Fibroblast of upper back skin (primary cell): ENCODE measurements at places on chromosomes 12 and 14.

DNA sequence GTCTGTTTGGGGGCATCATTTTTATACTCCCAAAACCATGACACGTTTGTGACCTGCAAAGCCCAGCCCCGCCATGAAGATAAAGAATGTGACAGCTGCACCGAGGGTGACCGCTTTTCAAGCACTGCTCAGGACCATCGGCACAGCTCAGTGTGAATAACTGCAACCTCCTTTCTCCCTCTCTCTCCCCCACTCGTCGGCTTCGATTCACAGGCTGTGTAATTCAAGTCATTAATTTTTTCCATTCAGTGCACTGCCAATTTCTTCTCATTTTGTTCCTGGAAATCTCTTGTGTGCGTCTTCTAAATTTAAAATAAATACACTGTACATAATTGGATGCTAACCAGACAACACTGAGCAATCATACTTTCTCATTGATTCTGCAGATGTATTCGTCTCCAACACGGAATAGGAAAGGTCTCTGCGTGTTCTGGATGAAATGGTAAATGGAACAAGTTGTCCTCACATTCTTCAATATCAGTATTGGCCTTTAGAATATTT is 260.8 kb downstream of the TTC8 start:
- DNase-seq: no peak

DNA sequence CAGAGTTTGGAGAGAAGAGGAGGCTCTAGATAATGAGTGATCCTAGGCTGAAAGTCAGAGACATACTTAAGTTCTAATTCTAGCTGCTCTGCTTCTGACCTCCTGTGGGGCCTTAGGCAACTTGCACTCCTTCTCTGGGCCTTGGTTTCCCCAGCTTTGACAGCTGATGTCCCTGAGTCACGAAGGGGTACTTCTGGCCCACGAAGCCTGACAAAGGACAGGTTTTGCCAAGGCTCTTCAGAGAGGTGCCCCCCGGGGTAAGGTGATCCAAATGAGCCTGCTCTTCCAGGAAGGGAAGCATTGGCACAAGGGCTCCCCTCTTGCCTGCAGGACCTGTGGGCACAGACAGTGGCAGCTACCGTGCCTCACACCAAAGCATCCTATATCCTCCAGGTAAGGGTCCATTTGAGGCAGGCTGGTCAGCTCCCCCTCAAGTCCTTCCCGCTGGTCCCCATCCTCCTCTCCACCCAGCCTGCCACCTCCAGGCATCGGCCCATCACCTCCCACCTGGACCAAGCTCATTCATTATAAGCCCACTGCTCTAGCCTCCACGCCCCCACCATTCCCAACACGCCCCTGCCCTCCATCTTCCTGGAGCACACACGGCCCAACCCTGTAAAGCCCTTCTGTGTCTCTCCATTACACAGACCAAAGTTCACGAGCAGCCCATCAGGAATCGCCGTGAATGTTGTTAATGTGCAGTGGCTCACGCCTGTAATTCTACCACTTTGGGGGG is 1.9 kb upstream of the PPP1R13B start:
- no peak for DNase-seq

DNA sequence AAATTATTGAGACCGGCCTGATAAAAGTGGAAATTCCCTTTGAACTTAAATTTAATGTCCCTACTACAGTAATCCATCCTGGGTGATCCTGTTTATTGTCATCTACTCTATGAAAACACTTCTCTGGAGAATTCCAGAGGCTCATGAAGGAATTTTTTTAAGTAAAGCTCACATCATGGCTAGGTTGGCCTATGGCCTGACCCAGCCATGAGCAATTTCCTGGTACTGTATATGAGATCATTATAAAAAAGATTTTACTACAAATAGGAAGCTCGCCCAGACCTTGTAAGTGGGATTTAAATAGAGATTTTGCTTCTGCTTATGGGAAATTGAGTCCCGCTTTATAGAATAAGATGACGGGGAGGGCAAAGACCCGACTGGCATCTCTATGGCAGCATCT is 215.5 kb downstream of the DPF3 start:
- peak; percentile 59 for DNase-seq

DNA sequence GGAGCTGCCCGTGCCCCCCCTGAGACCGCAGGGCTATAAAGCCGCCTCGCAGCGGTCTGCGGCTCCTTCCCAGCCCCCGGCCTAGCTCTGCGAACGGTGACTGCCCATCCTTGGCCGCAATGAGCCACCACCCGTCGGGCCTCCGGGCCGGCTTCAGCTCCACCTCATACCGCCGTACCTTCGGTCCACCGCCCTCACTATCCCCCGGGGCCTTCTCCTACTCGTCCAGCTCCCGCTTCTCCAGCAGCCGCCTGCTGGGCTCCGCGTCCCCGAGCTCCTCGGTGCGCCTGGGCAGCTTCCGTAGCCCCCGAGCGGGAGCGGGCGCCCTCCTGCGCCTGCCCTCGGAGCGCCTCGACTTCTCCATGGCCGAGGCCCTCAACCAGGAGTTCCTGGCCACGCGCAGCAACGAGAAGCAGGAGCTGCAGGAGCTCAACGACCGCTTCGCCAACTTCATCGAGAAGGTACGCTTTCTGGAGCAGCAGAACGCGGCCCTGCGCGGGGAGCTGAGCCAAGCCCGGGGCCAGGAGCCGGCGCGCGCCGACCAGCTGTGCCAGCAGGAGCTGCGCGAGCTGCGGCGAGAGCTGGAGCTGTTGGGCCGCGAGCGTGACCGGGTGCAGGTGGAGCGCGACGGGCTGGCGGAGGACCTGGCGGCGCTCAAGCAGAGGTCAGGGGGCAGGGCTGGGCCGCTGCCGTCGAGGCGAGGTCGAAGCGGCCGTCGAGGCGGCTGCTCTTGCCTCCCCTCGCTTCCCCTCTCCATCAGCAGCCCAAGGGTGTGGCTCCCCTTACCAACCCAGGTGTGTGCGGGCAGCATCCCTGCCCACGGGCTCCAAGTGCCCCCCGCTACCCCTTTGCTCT is at the start of gene PRPH:
PRPH (plus strand) TSS at position 66 of the 855 bp plus-strand sequence; CDS start at position 120, 54 bp downstream.
- no peak for DNase-seq

- no peak for DNase-seq
Measured at GRCh38 chr12:104281636-104282035, 21.9 kb upstream of the EID3 start.

DNA sequence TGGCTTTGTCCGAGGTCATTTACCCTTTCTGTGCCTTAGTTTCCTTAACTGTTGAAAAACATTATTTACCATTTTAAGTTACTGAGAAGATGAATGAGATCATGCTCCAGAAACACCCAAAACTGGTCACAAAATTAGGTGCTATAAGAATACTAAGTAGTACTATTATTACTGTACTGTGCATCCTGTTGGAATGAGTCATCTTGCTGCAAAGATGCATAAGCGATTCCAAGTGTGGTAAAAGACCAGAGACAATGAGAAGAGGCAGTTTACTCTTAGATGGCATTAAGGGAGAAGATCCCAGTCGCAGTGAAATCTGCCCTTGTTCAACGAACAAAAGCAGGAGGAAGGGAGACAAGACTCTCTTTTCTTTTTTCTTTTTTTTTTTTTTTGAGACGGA is 4.2 kb upstream of the PLEKHA5 start:
- peak; percentile 27 for DNase-seq

- DNase-seq: no peak
Measured at GRCh38 chr12:131444220-131445164, 266.4 kb upstream of the SFSWAP start.

DNA sequence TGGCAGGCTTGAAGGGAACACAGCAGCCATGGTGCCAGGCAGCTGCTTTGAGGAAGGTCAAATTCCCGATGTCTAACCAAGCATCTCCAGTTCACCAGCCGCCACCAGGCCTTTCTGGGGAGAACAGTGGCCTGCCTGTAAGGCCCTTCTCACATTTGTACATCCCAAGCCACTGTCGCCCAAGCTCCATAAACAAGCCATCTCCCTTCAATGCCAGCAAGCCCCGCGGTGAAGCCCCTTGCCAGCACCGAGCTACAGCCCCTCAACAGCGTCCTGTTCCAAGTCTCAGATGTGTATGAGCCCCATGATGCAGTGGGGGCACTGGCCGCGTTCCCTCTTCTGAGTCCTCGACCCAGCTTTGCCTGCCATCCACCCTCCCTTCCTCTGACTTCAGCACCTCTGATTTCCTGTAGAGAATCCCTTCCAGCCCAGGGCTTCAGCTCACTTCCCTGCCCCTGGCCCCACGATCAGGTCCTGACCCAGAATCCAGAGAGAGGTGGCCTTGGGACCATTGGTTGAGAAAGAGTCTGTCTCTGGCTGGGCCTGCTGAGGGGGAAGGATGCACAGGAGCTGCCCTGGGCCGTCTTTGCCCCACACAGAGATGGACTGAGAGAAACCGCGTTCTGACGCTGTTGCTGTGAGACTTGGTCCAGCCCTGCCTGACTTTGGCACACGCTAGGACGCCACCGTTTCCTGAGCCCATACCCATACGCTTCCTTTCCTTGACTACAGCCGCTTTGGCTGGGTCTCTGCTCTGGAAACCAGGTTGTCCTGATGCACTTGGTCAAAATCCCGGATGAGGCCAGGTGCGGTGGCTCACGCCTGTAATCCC is 1.9 kb upstream of the MMP17 start:
- DNase-seq: no peak

DNA sequence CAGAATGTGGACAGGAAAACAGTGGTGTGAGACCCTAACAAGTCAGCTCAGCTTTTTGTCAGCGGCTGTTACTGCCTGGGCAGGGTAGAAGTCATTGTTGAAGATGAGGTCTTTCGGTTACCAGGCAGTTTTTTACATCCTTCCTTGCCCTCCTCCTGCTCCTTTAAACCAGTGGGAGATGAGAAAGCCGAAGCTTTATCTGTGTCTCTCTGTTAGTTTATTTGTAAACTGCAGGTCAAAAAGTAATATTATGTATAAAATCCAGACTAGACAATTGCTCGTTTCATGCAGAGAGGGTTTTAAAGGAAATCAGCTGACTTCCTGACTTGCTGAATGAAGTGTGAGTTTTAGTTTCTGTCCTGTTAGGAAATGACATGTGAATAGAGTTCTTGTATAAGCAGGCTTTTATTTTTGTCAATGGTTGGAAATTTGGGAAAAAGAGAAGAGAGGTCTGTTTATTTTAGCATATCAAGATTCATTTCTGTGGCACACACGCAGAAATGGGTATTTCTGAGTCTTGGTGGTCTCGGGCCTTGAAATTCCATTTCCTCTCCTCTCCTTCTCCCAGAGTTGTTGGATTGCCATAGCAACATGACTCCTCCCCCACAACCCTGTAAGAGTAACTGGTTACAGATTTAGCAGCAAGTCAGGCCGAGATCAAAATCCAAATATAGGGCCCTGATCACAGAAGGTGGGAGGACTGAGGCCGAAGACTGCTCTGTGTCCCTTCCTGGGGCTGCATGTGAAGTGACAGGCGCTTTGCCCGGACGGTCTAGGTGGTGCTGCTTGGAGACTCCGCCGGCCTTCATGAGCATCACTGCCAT is 60.8 kb downstream of the SAMD4A start:
- peak; percentile 69 for DNase-seq

DNA sequence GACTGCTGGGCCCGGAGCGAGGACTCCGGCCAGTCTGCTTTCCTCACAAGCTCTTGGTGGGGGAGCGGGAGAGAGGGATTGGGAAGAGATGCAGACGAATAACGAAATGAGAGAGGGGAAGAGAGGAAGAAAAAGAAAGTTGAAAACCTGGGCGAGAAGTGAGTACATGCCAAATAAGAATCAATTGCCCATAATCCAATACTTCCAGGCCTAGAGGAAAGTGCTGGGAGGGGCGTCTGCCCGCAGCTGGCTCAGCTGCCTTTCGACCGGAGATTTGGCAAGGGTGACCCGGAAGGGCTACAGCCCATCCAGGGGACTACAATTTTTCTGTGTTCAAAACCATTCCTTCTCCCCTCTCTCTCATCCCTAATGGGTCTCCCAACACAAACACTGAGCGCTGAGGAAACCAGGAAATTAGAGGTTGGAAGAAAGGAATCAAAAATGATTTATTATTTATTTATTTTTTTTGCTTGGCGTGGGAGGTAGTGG is 4.9 kb downstream of the NKX2-1 start:
- no peak for DNase-seq

DNA sequence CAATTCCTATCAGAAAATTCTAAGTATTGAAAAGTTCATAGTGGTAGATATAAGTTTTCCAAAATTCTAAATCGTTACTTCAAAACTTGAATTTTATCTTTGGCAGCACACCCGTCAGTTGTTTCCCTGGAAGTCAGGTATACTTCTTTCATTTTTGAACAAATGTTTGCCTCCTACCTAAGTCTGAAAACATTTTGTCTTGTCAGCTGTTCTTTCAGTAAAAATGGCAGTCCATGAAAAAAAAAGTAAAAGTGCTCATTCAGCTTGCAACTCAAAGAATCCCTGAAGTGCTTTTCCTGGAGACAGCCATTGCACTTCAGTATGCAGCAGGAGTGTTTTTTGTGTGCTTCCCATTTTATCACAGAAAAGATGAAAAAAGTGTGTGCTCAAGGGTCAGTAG is 130.1 kb upstream of the NEDD1 start:
- no peak for DNase-seq

DNA sequence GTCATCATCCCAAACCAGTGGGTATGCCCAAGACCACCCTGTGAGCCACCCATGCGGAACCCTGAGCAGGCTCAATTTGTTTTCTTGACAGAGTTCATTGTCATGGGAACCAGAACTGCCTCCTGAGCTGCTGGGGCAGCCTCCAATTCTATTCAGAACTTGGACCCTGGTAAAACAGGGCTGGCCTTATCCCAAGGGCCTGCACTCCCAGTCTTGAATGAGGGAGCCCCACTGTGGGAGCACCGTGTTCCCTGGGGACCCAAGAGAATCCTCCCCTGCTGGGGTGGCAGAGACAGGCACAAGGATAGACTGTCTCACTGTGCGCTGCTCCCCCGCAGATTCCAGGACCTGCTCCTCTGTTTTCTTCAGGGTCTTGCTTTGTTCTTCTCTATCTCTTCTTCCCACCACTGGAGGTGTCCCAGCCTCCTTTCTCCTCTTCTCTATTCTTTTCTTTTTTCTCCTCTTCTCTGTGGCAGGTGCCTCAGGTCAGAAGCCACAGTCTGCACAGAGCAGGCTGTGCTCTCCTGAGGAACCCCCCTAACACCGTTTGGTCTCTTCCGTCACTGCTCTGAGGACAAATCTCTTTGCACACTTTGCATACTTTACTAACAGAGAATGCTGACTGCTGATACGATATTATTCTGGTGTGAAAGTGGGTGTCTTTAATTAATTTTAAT is 31.2 kb upstream of the CHPT1 start:
- DNase-seq: no peak

- DNase-seq: no peak
Measured at GRCh38 chr14:68238976-68239375, 419.4 kb downstream of the RAD51B start.

DNA sequence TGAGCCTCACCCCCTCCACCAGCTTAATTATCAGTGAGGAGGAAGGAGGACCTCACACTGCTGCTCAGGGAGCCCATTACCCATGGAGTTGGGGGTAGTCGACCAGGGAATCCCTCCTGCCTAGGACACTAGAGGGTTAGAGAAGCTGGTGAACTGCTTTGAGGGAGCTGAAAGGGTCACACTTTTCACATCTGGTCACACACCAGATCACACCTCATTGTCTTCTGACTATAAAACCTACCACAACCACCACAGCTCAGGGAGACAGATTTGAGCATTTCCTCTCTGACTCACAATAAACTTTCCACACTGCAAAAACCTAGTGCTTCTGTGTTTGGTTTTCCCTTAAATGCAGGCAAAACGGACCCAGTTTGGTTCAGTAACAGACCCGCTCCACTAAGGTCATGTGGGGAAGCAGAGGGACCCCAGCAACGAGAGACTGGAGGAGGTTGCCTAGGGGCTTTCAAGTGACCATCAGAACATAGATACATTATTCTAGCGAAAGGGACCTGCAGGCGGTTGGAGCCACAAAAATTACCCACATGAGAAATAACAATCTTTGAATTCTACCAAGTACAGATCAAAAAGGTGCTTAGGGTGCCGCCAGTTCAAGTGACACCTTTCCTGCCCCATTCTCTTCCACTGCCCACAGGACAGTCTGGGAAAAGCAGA is 151.4 kb upstream of the AVPR1A start:
- DNase-seq: no peak
